ENCODE measurements at places on chromosomes 12 and 14. TPM values are rescaled to one million over a fixed set of nuclear protein-coding genes. Genes with fewer than 3 reads are reported as not detected.
A peak's percentile ranks its signal among the peaks of the same experiment; 100 is the strongest.

Gene FAM181A
- total RNA-seq = not detected

Gene VDR
- total RNA-seq = 14.8 TPM

Gene ACSM4
- total RNA-seq = not detected

GRCh38 chr14:67071506-67071905, 117.7 kb upstream of the GARIN2 start:
- H3K27me3 ChIP-seq = no peaks in the 10 kb centered on the region
- no peaks in the 10 kb centered on the region for H3K36me3 ChIP-seq
- no peak overlapping the region for H3K4me3 ChIP-seq
- H3K27ac ChIP-seq = no peak overlapping the region
- H3K4me1 ChIP-seq = no peaks in the 10 kb centered on the region

- no peak overlapping the region for H3K4me3 ChIP-seq
- no peaks in the 10 kb centered on the region for H3K36me3 ChIP-seq
- H3K27me3 ChIP-seq = no peaks in the 10 kb centered on the region
- no peaks in the 10 kb centered on the region for H3K4me1 ChIP-seq
- H3K27ac ChIP-seq = no peak overlapping the region
- DNase-seq = peak; percentile 11
Measured at GRCh38 chr12:98296462-98297079, 218.8 kb upstream of the TMPO start.
